ENCODE measurements at places on chromosomes 6 and 20. TPM values are rescaled to one million over a fixed set of nuclear protein-coding genes. Genes with fewer than 3 reads are reported as not detected.

Gene TINAG
- not detected for total RNA-seq

Gene CRISP2
- total RNA-seq: not detected

Gene CYP21A2
- not detected for total RNA-seq

Gene SLC17A9
- total RNA-seq: 57.8 TPM

Gene ELOVL4
- total RNA-seq: 0.55 TPM

Gene IL17A
- total RNA-seq: not detected

Gene BTN3A1
- 47.9 TPM for total RNA-seq

Gene TSBP1
- total RNA-seq: not detected

Gene WFDC10B
- not detected for total RNA-seq

Gene GHRH
- not detected for total RNA-seq

Gene LPA
- not detected for total RNA-seq

Gene GTSF1L
- total RNA-seq: not detected

Gene GLP1R
- total RNA-seq: not detected

Gene C6orf15
- total RNA-seq: not detected

Gene PPIL6
- total RNA-seq: not detected

Gene THEMIS
- total RNA-seq: 142 TPM

Gene JPH2
- 0.10 TPM for total RNA-seq

Gene RIMS4
- not detected for total RNA-seq

Gene ZKSCAN4
- total RNA-seq: 6.9 TPM

Gene WFDC8
- not detected for total RNA-seq

Gene ERVFRD-1
- not detected for total RNA-seq

Measured in activated CD8-positive, alpha-beta T cell treated with anti-CD3 and anti-CD28 coated beads, Interleukin-2, amount 10 ng/mL, durations not matched to agents 7 days and 5 days (primary cell).